ENCODE measurements at places on chromosomes 2 and 18. TPM values are rescaled to one million over a fixed set of nuclear protein-coding genes. Genes with fewer than 3 reads are reported as not detected.

- no peak for DNase-seq
Observed at GRCh38 chr18:66235206-66235605, 368.7 kb downstream of the CDH19 start.

DNA sequence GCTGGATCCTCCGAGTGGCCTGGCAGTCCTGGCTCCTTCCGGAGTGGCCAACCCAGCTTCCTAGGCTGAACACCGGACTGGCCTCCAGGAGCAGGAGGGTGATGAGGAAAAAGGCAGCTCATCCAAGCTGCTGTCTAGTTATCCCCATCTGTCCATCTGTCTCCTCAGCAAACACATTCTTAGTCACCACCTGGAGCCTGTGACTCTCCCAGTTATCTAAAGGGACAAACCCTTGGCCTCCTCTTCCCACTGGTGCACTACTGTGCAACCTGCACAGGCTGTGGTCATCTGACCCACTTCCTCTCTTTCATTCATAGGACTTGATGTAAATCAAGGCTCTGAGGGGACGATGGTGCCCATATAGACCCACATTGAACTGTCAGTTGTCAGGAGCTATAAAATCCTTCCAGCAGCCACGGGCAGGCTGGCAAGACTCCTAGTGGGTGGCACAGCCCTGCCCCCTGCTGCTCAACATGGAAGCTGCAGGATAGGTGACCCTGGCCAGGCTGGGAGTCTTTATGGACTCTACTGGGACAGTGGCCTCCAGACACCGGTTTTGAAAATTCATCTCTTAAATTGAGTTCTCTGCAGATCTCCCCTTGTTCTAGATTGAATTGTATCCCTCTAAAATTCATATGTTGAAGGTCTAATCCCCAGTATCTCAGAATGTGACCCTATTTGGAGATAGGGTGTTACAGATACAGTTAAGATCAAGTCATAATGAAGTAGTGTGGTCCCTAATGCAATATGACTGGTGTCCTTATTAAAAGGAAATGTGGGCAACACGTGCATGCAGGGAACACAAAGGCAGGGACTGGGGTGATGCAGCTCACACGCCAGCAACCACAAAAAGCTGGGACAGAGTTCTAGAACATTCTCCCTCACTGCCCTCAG lies 29.3 kb upstream of the DUSP2 start:
- DNase-seq: no peak

DNA sequence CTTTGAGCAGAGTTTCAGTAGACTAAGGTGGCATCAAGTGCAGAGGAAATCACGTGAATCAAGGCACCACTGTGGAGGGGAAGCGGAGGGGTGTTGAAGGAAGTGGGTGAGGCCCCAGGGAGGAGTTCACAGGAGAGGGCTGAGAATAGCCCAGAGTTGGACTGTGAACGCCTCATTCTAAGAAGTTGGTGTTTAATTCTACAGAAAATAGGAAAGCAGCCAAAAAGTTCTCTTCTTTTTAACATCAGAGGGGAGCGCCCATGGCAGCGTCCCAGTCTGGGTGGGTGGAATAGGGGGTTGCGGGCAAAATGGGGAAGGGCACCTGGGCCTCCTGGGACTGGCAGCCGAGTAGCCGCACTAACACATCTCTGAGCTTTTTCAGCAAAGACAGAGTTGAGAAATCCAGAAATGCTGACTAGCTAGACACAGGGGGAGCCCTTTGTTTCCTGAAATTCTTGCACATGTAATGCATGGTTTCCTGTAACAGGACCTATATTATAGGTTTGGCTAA lies 97.0 kb downstream of the NEB start:
- DNase-seq: peak; percentile 11

Gene VSNL1
- polyA plus RNA-seq: 0.05 TPM

Gene GREB1L
- polyA plus RNA-seq: 0.05 TPM

Data from GM12878 (cell line).